ENCODE measurements at places on chromosomes 4 and X.

DNA sequence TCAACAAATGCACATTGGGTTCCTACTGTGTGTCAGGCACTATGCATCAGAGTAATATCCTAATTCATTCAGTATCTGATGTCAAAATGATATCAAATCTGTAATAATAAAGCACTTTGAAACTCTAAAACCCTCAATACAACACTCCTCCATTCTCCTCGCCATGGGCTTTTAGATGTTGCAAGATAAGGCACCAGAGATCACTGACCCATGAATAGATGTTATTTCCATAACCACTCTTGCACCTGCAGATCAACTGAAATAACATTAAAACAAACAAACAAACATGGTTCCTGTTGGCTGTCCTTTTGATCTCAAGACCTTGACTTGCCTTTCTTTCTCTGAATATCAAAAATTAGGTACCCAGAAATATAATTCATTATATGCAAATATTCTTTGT is 100.2 kb downstream of the MAB21L2 start:
- DNase-seq, result no peak

DNA sequence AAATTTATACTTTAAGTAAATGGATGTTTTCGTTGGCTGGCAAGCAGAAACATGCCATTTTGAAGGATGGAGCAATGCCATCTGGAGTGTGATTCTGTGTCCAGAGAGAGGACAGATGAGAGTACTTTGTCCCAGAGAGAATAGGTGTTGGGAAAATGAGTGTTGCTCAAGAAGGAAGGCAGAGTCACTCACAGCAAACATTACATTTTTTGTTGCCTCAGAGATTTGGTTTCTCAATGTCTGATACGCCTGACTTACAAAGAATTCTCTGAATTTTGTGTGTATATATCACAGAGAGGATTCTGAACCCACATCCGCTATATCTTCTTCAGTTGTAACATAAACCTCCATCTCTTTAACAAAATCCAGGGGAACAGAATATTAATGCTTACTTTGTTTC is 102.8 kb upstream of the PCDH18 start:
- no peak for DNase-seq

DNA sequence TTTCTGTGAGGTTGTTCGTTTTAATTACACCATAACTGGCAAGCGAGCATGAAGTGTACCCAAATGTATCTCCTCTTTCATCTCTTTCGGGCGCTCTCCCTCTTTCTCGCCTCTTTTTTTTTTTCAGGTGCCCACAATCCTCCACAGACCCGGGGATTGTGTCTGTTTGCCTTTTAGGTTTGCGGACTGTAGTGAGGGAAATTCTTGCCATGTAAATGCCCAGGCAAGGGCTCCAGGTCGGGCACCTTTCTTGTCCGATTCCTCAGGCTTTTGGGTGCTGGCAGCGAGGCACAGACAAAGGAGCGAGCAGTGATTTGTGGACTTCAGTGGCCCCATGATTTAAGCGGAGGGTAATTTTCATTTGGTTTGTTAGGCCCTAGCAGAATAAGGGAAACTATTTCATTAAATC is 1.1 kb upstream of the PHOX2B start:
- no peak for DNase-seq

GRCh38 chr4:26061248-26061986 is 147.4 kb downstream of the SMIM20 start:
- DNase-seq, result no peak

- DNase-seq, result no peak
These were observed 12.8 kb upstream of the PPM1K start for GRCh38 chr4:88297212-88297516.

Data from dorsolateral prefrontal cortex (tissue), 122 donors.